ENCODE measurements at places on chromosomes 2 and 18. TPM values are rescaled to one million over a fixed set of nuclear protein-coding genes. Genes with fewer than 3 reads are reported as not detected.

DNA sequence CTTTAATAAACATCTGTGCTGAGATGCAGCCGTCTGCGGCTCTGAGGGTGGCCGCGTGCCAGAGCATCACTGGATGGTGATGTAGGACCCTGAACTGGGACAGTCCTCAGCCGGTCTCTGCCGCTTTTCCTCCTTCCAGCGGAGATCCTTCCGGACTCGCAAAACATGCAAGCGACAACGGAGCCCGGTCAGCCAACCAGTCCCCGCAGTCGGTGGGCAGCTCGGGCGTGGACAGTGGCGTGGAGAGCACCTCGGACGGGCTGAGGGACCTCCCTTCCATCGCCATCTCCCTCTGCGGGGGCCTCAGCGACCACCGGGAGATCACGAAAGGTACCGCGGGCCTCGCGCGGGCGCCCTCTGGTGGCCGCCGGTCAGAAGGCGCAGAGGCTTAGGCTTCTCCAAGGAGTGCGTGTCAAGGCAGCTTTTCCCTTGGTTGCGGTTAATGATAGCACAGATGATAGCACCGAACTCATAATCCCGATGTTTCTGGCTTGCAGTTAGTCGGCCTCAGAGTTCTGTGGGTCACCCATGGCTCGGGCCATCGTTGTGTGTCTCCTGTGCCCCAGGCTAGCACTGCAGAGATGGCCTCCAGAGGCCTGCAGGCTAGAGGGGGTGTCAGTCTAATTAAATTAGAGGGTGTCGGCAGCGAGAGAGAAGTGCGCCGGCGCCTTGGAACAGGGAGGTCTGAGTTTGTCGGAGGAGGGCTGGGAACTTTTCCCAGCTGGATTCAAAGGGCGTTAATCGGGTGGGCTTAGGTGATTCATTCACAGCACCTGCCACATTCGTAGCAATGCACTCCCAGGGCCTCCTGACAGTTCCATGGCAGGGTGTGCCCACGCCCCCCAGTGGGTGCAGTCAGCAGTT lies 38.5 kb downstream of the LPIN1 start:
- DNase-seq: peak; percentile 31

GRCh38 chr18:79580498-79581171 lies 99.0 kb upstream of the CTDP1 start:
- DNase-seq: no peak

The ACVR1 gene
- 34.3 TPM for polyA plus RNA-seq

The TMEM37 gene
- polyA plus RNA-seq: 59.8 TPM
